HFF-Myc (cell line): ENCODE measurements at places on chromosomes 6 and 20.

- no peak for DNase-seq
Observed at GRCh38 chr20:1855109-1855508, 40.1 kb upstream of the SIRPA start.

DNA sequence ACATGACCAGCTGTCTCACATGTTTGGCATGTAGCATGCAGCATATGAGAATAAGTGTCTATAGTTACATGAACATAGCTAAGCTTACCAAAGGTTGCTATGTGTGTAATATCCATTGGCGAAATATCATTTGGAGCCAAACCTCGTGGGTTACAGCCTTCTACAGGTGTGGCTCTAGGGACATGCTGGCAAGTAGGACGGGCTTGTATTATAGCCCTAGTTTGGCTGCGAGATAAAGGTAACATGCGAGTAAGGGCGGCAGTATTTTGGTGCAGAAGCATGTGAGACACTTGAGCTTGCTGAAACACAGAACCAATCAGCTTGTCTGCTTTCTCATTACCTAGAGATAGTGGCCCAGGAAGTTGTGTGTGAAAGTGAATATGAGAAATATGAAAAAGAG lies 6.5 kb upstream of the ABHD12 start:
- no peak for DNase-seq

DNA sequence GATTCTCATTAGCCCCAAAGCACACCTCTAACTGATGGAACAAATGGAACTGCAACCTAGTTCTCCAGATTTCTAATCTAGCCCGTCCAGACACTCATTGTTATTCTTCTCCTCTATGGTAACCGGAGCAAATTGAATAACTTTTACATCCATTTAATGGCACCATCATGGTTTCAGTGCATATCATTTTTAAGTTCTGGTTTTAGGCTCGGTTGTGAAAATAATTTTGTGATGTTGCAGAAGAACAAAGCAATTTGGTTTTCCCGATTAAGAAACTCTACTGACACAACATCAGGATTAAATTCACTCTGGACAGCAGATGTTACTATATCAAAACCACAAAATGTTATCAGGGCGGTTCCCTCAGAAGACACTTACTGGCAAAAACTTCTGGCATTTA lies 42.5 kb upstream of the HBS1L start:
- no peak for DNase-seq

- no peak for DNase-seq
Observed at GRCh38 chr6:119676230-119676629, 326.7 kb upstream of the MAN1A1 start.

- DNase-seq = no peak
Observed at GRCh38 chr6:141133836-141134235, 998.9 kb upstream of the GJE1 start.

- no peak for DNase-seq
Observed at GRCh38 chr6:96862560-96862959, 25.3 kb upstream of the GPR63 start.
